Sigmoid colon (tissue), 7 donors: ENCODE measurements at places on chromosomes 6 and 20. TPM values are rescaled to one million over a fixed set of nuclear protein-coding genes. Genes with fewer than 3 reads are reported as not detected.

The NFKBIE gene
- polyA plus RNA-seq = 13.4 TPM

DNA sequence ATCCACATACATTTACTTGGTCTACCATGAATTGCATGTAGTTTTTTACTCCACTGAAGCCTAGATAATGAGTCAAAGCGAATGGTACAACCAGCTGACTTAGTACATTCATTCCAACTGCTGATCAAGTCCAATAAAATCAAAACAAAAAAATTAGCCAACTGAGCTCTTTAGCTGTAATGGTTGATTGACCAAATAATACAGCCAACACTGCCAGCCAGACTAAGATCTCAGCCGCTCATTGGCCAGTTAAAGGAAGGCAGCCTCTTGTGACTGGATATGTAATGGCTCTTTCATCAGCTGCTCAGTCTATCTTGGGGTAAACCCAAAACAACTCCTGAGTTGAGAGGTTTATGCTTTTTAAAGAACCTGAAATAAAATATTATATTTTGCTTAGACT is 204.3 kb upstream of the RSPO3 start:
- no peak for DNase-seq

GRCh38 chr6:164148788-164149187 is 734.3 kb downstream of the QKI start:
- DNase-seq = no peak

GRCh38 chr6:23420659-23421350 is 705.2 kb upstream of the NRSN1 start:
- no peak for DNase-seq

The CALHM5 gene
- 0.60 TPM for polyA plus RNA-seq

DNA sequence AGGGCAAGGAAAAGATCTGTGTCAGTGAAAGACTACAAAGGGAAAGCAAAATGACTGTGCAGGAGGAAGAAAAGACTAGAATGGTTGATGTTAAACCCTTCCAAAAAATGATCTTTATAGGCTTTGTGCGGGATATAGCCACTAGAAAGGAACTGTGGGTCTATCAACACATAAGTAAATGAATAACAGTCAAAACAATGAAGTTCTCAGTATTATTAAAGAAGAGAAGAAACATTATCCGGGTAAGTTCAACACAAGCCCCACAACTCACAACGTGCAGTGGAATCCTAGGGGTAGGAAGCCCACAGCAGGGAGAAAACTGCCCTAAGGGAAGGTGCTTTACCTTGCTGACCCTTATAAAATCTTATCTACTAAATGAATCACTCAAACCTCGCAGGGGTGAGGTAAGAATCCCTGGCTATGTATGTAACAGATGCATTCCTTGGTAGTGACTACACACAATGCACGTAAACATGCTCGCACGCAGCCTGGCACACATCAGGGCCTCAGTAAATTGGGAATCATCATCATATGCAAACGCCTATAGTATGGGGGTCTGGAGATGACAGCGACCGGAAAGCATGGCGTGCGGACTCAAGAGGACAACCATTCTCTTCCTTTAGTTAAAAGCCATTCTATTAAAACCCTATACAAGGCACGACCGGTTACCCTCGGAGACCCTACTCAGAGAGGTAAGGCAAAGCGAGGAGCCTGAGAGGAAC is 11.3 kb downstream of the TFAP2A start:
- no peak for DNase-seq
